ENCODE measurements at places on chromosomes 12 and 14. TPM values are rescaled to one million over a fixed set of nuclear protein-coding genes. Genes with fewer than 3 reads are reported as not detected.
A peak's percentile ranks its signal among the peaks of the same experiment; 100 is the strongest.

GRCh38 chr12:32196250-32197198 is 89.9 kb downstream of the BICD1 start:
- peaks cover 5% of the 10 kb centered on the region for H3K4me1 ChIP-seq
- peaks cover 14% of the 10 kb centered on the region for H3K36me3 ChIP-seq
- no peaks in the 10 kb centered on the region for H3K27me3 ChIP-seq
- DNase-seq = no peak

DNA sequence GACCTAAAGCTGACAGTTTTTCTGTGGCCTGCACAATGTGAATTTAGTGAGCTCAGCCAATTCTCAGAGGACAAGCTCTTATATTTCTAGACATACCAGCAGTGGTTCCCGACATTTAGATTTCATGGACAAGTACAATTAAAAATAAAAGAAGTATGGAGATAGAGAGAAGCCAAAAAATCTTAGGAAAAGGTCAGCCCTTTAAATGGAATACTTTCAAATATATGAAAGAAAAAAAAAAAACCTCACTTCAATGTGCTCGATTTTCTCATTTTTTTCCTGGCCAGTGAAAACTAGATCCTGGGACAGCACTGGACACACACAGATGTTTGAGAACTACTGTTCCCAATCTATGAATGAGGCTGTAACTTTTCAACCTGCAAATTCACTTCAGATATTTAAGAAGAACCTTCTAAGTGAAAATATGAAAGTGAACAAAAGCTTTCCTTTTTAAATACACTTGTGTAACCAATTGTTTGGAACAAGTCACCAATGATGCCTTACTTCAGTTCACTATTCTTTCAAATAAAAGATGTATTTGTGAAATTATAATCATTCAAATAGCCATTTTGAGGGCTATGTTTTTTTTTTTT is 109.4 kb downstream of the SLC38A1 start:
- peak overlapping the region; percentile 53 for H3K27ac ChIP-seq
- DNase-seq = no peak
- peaks cover 49% of the 10 kb centered on the region for H3K4me1 ChIP-seq
- no peak overlapping the region for H3K4me3 ChIP-seq

GRCh38 chr14:34699873-34700621 is 14.3 kb downstream of the CFL2 start:
- no peak for DNase-seq
- no peaks in the 10 kb centered on the region for H3K36me3 ChIP-seq
- no peaks in the 10 kb centered on the region for H3K27me3 ChIP-seq
- H3K4me1 ChIP-seq = peaks cover 17% of the 10 kb centered on the region

GRCh38 chr12:42490261-42490842 is 99.2 kb downstream of the PRICKLE1 start:
- H3K4me1 ChIP-seq = peaks cover 7% of the 10 kb centered on the region
- no peaks in the 10 kb centered on the region for H3K27me3 ChIP-seq
- H3K4me3 ChIP-seq = no peak overlapping the region

- H3K36me3 ChIP-seq = no peaks in the 10 kb centered on the region
- DNase-seq = no peak
- H3K27ac ChIP-seq = no peak overlapping the region
- H3K4me3 ChIP-seq = no peak overlapping the region
- H3K4me1 ChIP-seq = no peaks in the 10 kb centered on the region
Observed at GRCh38 chr12:57046947-57047890, 2.7 kb downstream of the MYO1A start.

DNA sequence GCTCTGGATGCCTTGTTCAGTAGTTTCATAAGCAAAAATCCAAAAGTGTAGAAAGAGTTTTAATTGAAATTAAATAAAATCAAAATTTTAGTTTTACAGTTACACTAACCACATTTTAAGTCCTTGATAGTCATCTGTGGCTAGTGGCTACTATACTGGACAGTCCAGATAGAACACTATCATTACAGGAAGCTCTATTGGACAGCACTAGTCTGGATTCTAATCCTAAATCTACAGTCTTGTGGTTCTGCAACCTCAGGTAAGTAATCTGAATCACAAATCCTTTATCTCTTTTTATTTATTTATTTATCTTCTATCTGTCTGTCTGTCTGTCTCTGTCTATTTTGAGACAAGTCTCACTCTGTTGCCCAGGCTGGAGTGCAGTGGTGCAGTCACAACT is 18.0 kb downstream of the RAP1B start:
- peaks cover 13% of the 10 kb centered on the region for H3K36me3 ChIP-seq
- no peak overlapping the region for H3K27ac ChIP-seq
- H3K4me3 ChIP-seq = no peak overlapping the region
- H3K27me3 ChIP-seq = no peaks in the 10 kb centered on the region
- peaks cover 47% of the 10 kb centered on the region for H3K4me1 ChIP-seq

GRCh38 chr12:34400411-34400881 is 378.1 kb downstream of the ALG10 start:
- peak; percentile 59 for DNase-seq
- H3K4me3 ChIP-seq = no peak overlapping the region
- no peaks in the 10 kb centered on the region for H3K27me3 ChIP-seq
- no peak overlapping the region for H3K27ac ChIP-seq

The TAPBPL gene
- 5.2 TPM for total RNA-seq

DNA sequence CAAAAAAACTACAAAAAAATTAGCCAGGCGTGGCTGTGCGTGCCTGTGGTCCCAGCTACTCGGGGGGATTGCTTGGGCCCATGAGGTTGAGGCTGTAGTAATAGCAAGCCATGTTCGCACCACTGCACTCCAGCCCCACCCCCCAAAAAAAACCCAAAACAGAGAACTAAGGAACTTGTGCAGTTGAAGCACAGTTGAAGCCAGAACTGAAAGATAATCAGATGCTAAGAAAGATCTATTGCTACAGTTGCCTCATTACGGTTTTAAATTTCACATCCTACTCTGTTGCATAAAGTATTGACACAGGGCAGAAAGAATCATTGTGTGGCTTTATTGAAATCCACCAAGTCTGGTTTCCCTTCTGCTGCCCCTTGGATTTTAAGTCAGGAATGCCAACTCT is 3.8 kb downstream of the CS start:
- H3K4me1 ChIP-seq = peaks cover 42% of the 10 kb centered on the region
- no peak for DNase-seq
- peak overlapping the region; percentile 51 for H3K27ac ChIP-seq
- H3K36me3 ChIP-seq = peaks cover 1% of the 10 kb centered on the region

The SYNE3 gene
- 21.4 TPM for total RNA-seq

GRCh38 chr14:99636487-99636886 is 8.4 kb upstream of the HHIPL1 start:
- no peaks in the 10 kb centered on the region for H3K4me1 ChIP-seq
- H3K36me3 ChIP-seq = no peaks in the 10 kb centered on the region
- peaks cover 10% of the 10 kb centered on the region for H3K27me3 ChIP-seq

- H3K36me3 ChIP-seq = peaks cover 19% of the 10 kb centered on the region
- H3K4me1 ChIP-seq = no peaks in the 10 kb centered on the region
- no peaks in the 10 kb centered on the region for H3K27me3 ChIP-seq
- H3K4me3 ChIP-seq = no peak overlapping the region
- no peak for DNase-seq
Observed at GRCh38 chr12:113314121-113314529, 20.8 kb downstream of the SLC8B1 start.

The IAPP gene
- not detected for total RNA-seq

- H3K36me3 ChIP-seq = no peaks in the 10 kb centered on the region
- peak overlapping the region; percentile 71 for H3K4me3 ChIP-seq
- no peak for DNase-seq
Observed at GRCh38 chr12:54216797-54217661, 28.2 kb upstream of the SMUG1 start.

The LRTM2 gene
- total RNA-seq = not detected

The LUM gene
- 834 TPM for total RNA-seq

The GALNT8 gene
- total RNA-seq = 1.4 TPM

The RPGRIP1 gene
- not detected for total RNA-seq

DNA sequence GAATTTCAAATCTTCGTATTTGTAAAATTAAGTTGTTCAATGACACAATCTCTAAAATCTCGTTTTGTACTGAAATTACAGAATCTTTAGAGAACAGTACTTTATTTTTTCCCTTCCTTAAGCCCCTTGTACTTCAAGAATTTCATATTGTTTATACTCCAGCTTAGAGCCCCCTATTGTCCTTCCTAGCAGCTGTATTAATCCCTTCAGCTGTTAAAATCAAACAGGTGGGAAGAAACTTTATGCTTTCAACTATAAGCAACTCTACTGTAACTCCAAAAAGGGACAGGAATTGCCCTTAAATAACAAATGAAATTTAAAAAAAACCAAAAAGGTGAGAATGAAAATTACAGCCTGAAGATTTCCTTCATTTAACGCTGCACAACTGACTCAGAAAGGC is 1.7 kb downstream of the NACA start:
- peaks cover 62% of the 10 kb centered on the region for H3K4me1 ChIP-seq
- H3K27ac ChIP-seq = peak overlapping the region; percentile 97
- no peak for DNase-seq
- peak overlapping the region; percentile 98 for H3K4me3 ChIP-seq
- no peaks in the 10 kb centered on the region for H3K27me3 ChIP-seq

- H3K27me3 ChIP-seq = no peaks in the 10 kb centered on the region
- no peaks in the 10 kb centered on the region for H3K4me1 ChIP-seq
- no peak overlapping the region for H3K4me3 ChIP-seq
- H3K27ac ChIP-seq = no peak overlapping the region
Observed at GRCh38 chr12:90390947-90391346, 564.0 kb downstream of the CCER1 start.

GRCh38 chr12:6361834-6362233 is 13.5 kb downstream of the SCNN1A start:
- no peaks in the 10 kb centered on the region for H3K27me3 ChIP-seq
- DNase-seq = peak; percentile 82
- peaks cover 32% of the 10 kb centered on the region for H3K4me1 ChIP-seq
- peaks cover 2% of the 10 kb centered on the region for H3K36me3 ChIP-seq

DNA sequence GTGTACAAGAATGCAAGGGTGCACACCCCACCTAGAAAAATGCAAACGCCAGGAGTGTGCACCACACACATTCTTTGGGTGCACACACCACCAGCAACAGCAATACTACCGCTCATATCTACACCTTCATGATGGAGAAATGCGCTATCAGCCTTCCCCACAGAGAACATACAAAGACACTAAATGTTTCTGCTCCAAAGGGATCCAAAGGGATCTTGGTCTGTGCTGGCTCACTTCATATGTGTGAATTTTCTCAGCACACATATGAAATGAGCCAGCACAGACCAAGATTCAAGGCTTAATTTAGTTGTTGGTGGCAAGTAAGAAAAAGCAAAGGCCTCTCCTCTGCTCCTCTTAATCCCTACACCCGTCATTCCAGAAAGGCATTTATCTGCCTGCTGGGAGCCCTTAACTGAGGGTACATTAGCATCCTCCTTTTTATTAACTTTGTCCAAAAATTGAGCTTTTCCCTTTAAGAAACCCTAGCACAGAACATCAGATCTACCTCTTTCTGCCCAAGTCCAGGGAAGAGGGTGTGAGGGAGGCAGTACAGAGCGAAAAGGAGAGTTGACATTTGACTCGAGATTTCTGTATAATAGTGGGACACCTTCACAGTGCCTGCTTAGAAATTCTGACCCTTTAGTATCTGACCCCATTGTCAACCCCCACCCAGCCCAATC is 8.3 kb downstream of the BMP4 start:
- DNase-seq = no peak
- no peak overlapping the region for H3K4me3 ChIP-seq
- no peak overlapping the region for H3K27ac ChIP-seq
- H3K4me1 ChIP-seq = peaks cover 35% of the 10 kb centered on the region

DNA sequence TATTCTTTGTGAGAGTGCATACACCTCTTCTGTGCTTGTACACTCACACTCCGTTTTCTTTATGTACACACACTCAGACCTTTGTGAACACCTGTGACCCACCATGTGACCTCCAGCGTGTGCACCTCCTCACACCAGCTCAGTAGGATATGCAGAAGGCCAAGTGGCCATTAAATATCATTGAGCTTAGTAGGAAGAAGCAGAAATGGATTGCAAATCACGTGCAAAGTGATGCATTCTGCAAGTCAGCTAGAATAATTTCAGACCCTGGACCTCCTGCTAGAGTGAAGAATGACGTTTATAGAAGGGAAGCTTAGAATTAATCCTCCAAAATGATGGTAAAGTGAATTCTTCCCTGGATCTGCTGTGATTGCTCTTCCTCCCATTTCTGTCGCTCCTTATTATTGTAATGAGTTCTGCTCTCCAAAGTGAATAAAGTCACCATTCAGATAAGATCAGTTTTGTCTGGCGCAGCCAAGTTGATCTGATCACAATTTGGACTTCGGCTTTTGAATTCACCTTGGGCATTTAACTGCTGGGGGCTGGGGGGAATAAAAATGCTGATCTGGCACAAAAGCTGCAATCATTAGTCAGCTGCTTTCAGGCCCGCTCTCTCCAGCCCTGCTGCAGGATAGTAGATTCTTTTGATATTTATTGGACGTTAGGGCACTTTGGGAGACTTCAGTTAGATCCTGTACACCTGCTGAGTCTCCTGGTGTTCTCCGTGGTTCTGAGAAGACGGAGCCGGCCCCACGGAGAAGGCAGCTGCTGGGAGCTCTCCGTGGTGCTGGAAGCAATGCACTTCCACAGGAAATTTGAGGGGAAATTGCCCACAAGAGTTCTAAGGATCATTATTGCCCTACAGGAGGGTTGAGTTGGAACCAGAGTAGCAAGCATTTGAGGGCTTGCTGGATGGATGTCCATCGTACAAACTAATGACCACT is 12.4 kb upstream of the NRXN3 start:
- no peaks in the 10 kb centered on the region for H3K36me3 ChIP-seq
- H3K27me3 ChIP-seq = peaks cover 3% of the 10 kb centered on the region

DNA sequence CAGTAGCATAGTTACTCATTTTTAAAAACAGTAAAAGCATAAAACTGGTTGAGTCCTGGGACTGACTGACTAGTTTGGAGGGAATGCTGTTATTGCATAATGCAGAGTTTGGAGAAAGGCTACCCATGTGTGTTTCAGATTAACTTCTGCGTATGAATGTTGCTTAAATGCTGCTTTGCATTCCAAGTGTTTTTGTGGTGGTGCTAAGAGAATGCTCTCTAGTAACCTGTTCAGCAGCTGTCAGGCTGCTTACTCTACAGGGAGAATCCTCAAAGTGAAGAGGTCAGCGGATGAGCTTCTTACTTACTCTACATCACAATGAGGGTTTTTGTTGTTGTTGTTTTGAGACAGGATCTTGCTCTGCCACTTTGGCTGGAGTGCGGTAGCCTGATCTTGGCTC is 4.3 kb downstream of the DLST start:
- no peaks in the 10 kb centered on the region for H3K27me3 ChIP-seq
- peaks cover 9% of the 10 kb centered on the region for H3K36me3 ChIP-seq
- peaks cover 46% of the 10 kb centered on the region for H3K4me1 ChIP-seq

GRCh38 chr12:43267818-43268217 is 284.2 kb downstream of the ADAMTS20 start:
- H3K27ac ChIP-seq = no peak overlapping the region
- H3K27me3 ChIP-seq = no peaks in the 10 kb centered on the region
- no peak for DNase-seq
